NCI-H2081 treated with DMSO at 0.1 percent for 48 hours (cell line): ENCODE measurements at places on chromosomes 1 and 21.

DNA sequence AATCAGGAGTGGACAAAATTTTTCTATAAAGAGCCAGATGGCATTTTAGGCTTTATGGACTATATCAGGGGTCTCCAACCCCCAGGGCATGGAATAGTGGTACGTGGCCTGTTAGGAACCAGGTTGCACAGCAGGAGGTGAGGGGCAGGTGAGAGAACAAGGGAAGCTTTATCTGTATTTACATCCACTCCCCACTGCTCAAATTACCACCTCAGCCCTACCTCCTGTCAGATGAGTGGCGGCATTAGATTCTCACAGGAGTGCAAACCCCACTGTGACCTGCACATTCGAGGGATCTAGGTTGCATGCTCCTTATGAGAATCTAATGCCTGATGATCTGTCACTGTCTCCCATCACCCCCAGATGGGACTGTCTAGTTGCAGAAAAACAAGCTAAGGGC is 13.9 kb downstream of the PHTF1 start:
- no peak for DNase-seq

DNA sequence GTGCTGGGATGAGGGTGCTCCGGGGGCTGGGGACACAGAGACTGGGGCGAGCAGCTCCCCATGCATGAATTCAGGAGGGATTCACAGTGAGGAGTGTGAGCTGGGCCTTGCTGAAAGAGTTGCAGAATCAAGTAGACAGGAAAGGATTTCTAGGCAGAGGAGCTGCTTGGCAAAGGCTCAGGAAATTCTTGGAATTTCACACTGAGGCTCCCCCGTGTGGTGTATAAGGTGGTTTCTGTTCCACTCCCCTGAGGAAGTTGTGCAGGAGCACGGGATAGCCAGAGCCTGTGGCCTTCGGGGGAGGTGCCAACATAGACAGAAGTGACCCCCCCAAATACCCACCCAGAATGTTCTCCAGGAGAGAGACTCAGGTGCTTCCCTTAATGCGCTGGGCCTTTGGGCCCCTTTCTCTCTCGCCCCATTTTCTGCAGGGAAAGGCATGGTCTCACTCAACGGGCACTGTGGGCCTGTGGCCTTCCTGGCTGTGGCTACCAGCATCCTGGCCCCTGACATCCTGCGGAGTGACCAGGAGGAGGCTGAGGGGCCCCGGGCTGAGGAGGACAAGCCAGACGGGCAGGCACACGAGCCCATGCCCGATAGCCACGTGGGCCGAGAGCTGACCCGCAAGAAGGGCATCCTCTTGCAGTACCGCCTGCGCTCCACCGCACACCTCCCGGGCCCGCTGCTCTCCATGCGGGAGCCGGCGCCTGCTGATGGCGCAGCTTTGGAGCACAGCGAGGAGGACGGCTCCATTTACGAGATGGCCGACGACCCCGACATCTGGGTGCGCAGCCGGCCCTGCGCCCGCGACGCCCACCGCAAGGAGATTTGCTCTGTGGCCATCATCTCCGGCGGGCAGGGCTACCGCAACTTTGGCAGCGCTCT is 58.5 kb upstream of the ACTL8 start:
- DNase-seq = no peak

DNA sequence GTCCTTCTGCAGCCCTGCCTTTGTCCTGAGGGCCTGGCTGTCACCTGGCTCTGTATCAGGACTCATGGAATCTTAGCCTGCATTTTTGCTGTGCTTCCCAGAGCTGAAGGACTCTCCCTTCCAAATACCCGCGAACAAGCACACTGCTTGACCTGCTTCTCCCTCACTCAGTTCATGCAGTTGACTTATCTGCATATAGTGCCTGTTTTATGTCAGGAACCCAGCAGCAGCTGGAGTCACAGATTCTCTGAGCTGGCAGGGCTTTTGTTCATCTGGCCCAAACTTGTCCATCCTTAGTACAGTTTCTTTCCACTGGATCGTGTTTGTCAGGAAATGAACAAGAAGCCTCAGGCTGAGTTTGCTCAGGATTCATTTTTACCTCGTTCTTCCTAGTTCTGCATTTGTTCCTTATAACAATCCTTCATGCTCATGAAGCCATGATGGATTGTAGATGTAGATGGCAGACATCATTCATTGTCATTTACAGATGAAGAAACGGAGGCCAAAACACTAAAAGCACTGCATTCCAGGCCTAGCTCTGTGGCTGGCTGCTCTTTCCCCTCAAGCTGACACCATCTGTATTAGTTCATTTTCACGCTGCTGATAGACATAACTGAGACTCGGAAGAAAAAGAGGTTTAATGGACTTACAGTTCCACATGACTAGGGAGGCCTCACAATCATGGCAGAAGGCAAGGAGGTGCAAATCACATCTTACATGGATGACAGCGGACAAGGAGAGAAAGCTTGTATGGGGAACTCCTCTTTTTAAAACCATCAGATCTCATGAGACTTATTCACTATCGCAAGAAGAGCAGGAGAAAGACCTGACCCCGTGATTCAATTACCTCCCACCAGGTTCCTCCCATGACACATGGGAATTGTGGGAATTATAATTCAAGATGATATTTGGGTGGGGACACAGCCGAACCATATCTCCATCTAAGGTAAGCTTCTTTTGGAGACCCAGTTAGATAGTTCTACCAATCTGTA is 150.9 kb downstream of the HIVEP3 start:
- DNase-seq = no peak

- no peak for DNase-seq
Observed at GRCh38 chr1:27292106-27292505, 29.9 kb upstream of the TMEM222 start.

DNA sequence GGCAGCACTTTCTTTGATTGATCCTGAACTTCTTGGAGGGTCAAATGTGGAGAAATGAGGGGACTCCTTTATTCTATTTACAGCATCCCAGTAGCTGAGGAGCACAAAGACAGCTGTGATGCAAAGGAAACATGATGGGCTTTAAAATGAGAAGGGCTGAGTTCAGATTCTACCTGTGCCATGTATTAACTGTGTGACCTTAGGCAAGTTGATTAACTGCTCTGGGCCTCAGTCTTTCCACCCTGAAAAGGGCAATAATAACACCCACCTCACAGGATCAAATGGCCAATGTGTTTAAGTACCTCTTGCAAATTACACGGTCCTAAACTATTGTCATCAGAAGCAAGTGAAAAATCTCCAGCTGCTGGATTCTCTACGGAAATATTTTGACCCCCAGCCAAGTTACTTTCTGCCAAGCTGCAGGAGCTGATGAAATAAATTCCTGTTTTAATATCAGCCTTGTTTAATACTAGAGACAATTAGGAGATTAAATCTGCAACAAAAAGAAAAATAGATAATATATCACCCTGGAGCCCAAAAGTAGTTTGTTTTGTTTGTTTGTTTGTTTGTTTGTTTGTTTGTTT is 15.7 kb downstream of the TMEM81 start:
- DNase-seq = no peak

GRCh38 chr1:198701250-198701649 is 62.4 kb downstream of the PTPRC start:
- no peak for DNase-seq

DNA sequence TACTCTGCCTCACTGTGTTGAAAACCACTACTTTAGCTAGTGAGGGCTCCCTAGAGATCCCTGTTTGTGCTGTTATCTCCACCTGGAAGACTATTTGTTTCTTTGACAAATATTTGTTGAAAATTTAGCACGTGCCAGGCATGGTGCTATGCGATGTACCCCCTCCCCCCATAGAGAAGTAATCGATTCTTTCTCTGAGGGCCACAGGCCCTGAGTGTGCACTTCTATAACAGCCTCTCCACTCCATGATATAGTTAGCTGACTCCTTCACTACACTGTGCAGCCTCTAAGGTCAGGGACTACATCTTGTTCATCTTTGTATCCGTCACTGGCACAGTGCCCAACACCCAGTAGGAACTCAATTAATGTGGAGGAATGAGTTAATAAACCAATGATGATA is 17.3 kb upstream of the RBM15 start:
- no peak for DNase-seq

- no peak for DNase-seq
Observed at GRCh38 chr1:205312866-205313562, 8.5 kb downstream of the NUAK2 start.

- no peak for DNase-seq
Observed at GRCh38 chr1:225642177-225642576, 10.7 kb downstream of the ENAH start.

- no peak for DNase-seq
Observed at GRCh38 chr1:7111853-7112252, 326.6 kb downstream of the CAMTA1 start.

- DNase-seq = no peak
Observed at GRCh38 chr1:116311193-116311592, 61.9 kb upstream of the ATP1A1 start.

GRCh38 chr1:164999146-164999545 is 357.4 kb downstream of the LMX1A start:
- DNase-seq = no peak

GRCh38 chr1:199687321-199687720 is 340.2 kb upstream of the NR5A2 start:
- no peak for DNase-seq

DNA sequence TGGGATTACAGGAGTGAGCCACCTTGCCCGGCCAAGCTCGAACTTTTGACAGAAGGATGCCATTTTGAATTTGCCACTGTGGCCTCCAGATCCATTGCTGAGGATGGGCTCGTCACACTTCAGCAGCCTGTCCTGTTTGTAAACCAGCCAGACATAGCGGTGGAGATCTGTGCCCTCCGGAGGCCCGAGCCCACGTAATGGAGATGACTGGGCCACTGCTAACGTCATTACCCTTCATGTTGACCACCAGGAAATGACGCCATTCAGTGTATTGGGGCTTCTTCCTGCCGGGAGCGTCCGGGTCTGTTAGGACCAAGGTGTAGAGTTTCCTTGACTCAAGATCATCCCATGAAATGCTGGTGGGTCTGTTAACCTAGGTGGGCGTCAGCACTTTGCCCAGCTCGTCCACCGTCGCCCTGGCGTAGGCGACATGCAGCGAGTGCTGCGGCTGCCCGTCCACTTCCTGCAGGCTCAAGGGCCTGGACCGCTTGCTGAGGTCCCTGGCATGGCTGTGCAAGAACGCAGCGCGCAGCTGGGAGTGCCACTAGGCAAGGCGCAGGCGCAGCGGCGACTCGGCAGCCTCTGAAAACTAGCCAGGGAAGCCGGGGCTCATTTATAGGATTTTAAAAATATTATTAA is 40.8 kb downstream of the PTPRC start:
- no peak for DNase-seq

DNA sequence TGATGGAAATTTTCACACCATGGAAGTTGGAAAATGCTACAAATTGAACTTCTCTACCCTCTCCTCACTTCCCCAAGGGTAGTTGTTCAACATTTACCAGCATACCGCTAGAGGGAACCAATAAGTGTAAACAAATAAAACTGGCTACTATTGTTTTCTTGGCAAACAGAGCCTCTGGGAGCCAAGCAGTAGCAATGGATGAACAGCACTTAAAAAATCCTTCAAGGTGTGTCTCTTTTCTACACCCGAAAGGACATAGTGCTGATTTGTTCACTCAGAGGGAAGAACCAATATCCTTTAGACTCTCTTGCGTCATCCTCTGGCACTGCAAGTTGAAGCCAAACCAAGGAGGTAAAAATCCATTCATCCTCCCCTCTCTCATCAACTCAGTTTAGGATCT is 161.5 kb downstream of the TBX15 start:
- DNase-seq = no peak

GRCh38 chr1:42529724-42530181 is 66.7 kb downstream of the CCDC30 start:
- DNase-seq = no peak

- no peak for DNase-seq
Observed at GRCh38 chr1:5770981-5771765, 221.1 kb downstream of the NPHP4 start.
